Stimulated activated CD4-positive, alpha-beta T cell treated with anti-CD3 and anti-CD28 coated beads, Interleukin-12 subunit alpha, Interleukin-12 subunit beta, amount 100 ng/mL, for 24 hours (primary cell): ENCODE measurements at places on chromosomes 7 and 10.

DNA sequence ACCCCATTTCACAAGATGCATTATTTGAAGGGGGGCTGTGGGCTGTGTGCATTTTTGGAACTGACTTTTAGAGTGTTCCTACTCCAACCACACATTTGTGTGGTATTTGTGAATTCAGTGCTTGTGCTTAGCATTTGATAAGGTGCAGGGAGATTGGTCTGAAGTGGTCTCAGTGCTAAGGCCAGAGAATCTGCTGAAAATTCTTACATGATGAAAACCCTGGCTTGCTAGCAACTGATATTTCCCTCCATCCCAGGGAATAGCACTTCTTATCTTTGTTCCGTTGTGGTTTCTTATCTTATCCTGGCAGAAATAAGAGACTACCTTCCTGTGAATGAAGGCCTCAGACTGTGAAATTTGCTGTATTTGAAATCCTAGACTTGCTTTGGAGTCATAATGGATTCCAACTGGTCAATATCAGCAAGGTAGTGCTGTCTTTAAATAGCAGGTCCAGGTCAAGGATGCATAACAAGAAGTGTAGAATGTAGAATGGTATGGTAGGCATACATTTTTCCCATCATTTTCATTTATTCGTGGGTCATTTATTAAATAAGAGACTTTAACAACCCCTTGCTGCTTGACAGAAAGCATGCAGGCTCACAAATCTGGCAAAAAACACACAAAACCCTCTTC is 986.9 kb downstream of the REEP3 start:
- DNase-seq: no peak

- DNase-seq: no peak
Measured at GRCh38 chr7:102872460-102872859, 40.3 kb upstream of the LRRC17 start.

DNA sequence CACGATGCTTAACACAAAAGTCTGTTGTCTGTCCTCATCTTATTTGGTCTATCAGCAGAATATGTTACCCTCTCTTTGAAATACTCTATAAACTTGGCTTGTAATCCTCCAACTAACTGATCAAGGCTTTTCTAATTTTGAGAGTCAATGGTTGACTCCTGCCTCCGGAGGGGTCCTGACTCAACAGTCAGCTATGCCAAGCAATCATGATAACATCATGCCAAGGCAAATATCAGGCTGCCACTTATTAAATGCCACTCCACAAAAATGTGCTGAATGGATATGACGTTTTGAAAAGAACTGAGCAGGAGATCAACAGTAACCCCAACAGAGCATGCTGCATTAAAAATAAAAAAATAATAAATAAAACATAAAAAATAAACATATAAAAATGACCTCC is 116.1 kb downstream of the PARD3 start:
- no peak for DNase-seq

DNA sequence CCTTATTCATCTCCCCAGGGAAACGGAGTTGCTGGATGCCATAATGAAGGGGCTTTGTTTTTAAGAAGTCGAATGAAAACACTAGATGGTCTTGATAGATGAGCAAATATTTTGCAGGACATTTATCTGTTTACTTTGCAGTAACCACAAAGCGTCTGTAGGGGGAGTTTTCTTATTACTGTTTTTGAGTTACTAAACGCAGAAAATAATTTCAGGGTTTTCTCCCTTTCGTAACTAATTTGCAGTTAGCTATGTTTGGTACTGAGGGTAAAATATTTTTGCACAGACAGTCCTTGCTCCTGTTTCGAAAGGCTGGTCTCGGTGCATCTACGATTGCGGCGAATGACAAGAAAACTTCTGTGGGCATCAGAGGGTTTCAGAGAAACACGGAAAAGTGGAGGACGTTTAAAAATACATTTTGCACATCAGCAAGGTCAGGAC is 505.6 kb upstream of the MKI67 start:
- DNase-seq: no peak

GRCh38 chr7:93194386-93194785 is 31.9 kb downstream of the HEPACAM2 start:
- no peak for DNase-seq

GRCh38 chr10:106757521-106757920 is 407.0 kb downstream of the SORCS1 start:
- DNase-seq: no peak

DNA sequence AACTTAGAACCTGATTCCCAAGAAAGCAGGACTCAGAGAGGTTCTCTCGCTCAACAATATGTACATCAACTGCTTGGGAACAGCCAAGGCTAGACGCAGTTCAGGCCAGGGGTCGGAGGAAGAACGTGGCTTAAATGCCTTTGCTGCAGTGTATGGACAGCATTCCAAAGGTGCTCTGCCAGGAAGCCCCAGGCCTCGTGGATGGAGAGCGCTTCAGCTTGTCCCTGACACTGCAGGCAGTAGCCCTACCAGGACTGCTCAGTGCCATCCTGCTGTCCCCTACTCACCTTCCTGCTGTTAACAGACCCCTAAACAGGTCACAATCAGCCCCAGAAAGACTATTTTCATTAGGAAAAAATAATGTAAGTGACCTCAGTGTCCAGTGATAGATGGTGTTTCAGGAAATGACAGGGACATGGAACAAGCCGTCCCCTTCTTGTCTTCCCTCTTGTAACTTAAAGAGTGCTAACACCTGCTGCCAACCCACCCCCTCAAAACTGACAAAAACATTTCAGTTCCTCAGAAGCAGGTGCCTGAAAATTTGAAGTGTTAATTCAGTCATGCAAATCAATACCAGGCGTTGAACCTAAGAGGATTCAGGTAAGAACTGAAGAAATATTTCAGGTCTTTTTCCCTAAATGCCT is 16.5 kb downstream of the CREB3L2 start:
- no peak for DNase-seq

DNA sequence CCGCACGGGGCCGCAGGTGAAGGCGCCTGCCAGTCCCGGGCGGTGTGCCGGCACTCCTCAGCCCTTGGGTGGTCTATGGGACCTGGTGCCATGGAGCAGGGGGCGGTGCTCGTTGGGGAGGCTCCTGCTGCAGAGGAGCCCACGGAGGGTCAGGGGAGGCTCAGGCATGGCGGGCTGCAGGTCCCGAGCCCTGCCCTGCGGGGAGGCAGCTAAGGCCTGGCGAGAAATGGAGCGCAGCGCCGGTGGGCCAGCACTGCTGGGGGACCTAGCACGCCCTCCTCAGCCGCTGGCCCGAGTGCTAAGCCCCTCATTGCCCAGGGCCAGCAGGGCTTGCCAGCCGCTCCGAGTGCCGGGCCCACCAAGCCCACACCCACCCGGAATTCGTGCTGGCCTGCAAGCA is 18.9 kb downstream of the AKR1E2 start:
- DNase-seq: no peak

DNA sequence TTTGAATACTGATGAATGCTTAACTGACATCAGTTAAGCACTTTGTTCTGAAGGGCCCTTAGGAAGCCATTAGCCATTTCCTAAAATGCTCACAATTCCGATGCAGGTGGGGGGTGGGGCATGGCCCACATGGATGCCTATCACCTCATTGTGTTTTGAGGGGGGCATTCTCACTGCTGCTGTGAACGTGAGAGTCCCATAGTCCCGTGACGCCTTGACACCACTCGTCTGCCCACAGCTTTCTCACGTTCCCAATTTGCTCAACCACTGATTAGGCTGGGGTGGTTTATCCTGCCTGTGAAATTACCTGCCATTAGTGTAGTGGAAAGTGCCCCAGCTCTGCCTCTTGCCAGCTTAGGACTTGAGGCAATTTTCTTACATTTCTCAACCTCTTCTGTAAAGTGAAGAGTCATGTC is 31.9 kb downstream of the DUSP5 start:
- no peak for DNase-seq

DNA sequence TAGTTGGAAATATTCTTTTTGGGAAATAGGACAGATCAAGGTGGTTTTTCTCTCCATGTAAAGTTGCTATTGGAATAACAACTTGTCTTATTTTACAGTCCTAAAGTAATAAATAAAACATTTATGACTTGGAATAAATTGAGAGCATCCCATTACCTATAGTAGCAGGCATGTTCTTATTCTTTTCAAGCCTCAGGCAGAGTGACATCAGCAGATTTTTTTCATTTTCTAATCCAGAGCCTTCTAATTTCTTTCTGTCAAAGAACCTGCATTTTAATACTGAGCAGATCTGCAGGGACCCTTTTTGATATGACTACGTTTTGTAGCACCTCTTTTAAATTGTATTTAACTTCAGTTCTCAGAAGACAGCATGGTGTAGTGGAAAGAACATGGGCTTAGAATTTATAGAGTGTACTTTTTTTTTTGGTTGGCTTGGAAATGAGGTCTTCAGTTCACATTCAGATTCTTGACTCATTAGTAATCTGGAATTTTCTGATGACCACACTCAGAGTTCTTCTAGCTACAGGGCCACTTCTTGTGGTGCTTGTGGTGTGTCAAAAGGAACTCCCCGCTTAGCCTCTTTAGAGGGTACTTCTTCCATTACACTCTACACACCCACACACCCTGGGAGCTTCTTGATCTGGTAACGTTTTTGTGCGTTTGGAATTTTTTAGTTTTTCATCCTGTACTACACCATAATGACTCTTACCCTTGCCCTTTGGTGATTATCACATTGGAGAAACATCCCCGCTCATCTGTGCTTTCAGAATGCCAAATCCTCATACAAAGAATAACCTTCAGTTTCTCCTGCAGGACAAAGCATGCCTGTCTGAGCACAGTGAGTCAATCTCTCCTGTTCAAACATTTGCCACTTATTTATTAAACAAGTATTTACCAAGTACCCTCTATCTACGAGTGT is 34.6 kb downstream of the AGK start:
- DNase-seq: peak; percentile 55

DNA sequence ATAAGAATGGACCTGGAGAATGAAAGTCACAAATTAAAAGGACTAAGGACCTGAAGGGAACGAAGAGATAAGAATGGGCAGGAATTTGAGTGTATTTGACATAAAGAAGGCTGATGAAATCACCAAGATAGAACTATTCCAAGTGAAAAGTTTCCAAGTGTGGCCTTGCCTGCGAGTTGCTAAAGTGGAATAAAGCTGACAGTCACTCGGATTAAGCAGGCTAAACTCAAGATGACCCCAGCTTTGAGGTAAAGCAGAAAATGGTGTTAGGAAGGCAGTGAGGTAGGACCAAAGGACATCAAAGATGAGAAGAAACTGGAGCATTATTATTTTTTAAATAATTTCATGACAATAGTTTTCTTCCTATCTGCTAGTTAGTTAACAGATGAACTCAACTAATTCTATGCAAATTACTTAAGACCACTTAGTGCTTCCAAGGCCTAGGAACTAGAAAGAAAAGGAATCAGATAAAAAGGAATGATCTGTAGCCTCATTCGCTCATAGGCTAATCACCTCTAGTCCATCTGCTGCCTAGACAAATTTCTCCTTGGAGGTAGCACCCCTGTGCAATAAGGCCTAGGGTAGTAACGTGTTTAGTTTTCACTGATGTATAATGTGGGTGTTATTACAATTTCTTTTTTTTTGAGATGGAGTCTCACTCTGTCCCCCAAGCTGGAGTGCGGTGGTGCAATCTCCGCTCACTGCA is 34.5 kb downstream of the EZH2 start:
- DNase-seq: no peak

- no peak for DNase-seq
Measured at GRCh38 chr10:93993782-93994437, at the start of gene PLCE1. PLCE1 (plus strand) TSS chr10:93993931; CDS start chr10:94031047, 37,116 bp downstream.

- DNase-seq: no peak
Measured at GRCh38 chr7:3464900-3465622, 164.0 kb downstream of the SDK1 start.

DNA sequence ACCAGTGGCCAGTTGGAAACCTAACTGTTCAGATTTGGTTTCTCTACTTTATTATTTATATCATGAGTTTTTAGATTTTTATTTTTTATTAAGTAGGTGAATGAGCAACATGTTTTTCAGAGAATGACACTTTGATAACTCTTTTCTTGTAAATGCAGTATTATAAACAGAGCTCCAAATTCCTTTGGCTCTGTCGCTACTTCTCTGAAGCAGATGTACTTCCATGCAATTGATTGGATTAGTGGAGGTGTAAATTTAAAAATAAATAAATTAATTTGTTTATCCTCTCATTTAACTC is 34.3 kb upstream of the ICA1 start:
- DNase-seq: no peak

GRCh38 chr10:75181073-75181472 is 29.5 kb upstream of the VDAC2 start:
- DNase-seq: no peak

GRCh38 chr7:27784399-27785053 is 44.6 kb downstream of the TAX1BP1 start:
- DNase-seq: no peak

- DNase-seq: no peak
Measured at GRCh38 chr7:95002775-95003174, 95.4 kb downstream of the PPP1R9A start.

DNA sequence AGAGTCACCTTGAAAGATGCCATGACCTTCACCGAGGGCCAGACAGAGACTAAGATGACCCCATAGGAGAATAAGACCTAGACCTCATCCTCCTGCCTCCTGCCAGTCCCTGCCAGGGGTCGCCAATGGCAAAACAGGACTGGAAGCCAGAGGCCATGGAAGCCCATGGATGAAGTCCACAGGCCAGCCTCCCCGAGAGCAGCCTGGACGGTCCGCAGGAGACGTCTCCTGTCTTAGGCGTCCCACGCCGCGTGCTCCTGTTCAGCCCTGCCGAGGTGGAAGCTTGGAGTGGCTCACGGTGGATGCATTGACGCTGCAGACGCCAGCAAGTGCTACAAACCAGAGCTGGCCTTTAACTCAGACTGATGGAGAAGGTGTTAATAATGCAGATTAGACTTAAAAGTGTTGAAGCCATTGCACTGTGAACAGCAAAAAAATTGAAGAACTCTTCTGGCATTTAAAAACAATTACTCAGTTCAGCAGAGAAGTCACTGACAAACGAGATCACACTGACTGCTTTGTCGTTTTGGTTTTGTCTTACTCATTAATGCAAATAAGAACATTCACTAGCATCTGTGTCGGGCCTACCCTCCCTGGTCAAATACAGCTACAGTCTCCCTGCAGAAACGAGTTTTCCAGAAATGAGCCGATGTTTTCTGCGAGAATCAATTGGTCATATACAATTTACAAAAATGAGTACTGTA is 38.1 kb upstream of the FAM20C start:
- DNase-seq: no peak

- DNase-seq: no peak
Measured at GRCh38 chr7:294440-295154, 4.6 kb downstream of the FOXL3 start.

DNA sequence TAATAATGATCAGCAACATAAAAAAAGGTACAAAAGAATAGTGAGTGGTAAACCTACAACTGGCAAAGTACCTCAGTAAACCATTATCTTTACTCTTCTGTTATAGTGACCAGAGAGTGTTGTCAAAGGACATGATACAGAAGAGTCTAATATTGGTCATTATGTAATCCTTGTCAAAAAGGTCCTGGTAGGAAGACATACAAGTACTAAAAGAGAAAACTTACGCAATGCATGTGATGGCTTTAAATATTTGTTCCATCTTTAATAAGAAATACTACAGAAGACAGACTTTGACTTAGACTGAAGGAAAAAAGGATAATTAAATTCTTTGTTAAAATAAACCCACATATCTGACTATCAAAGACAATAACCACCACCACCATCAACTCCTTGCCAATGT is 6.5 kb downstream of the DOCK4 start:
- no peak for DNase-seq

GRCh38 chr10:26214004-26214403 is 2.6 kb upstream of the GAD2 start:
- DNase-seq: no peak
